COR-L47 (cell line): ENCODE measurements at places on chromosomes 7 and 10.
A peak's percentile ranks its signal among the peaks of the same experiment; 100 is the strongest.

DNA sequence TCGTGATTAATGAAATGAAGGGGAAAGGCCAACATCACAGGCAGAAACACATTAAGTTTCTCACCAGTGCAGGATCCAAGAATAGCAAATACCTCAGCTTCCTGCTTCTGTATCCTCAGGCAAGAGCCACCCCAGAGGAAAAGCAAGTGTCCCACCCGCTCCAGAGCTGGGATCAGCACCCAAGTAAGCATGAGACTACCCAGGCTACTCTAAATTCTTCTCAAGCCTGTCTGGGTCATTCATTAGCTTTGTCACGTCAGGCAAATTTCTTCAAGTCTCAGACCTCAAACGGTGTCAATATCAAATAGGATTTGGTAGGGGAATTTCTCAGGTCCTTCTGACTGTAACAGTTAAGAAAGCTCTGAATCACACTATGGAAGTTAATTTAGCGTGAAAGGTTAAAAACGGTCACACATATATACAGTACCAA lies 59.0 kb downstream of the GNA12 start:
- no peak for DNase-seq

GRCh38 chr7:106270122-106270977 lies 14.4 kb downstream of the NAMPT start:
- no peak for DNase-seq

GRCh38 chr7:41612798-41613197 lies 90.1 kb downstream of the INHBA start:
- no peak for DNase-seq

DNA sequence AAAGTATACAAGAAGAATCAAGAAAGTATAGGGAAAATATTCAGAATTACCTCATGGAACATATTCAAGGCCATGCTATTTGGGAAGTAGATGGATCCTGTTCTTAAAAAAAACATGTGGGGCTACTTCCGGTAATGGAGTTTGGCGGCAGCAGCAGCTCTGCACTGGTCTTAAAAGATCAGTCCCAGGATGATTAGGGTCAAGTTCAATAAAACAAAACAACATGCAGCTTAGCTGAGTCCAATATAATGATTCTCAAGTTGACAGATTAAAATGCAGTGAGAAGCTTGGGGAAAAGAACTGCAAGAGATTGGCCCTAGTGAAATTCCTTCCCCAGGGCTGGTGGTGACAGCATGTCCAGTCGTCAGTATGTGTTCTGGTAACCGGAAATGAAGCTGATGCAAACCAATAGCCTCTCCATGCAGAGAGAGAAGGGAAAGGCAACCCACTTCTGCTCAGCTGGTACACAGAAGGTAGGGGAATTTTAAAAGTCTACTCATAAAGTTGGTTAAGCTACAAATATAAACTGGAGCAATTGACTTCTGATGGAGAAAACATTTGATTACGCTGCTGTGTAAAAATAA lies 305.1 kb upstream of the IMMP2L start:
- DNase-seq, result no peak

DNA sequence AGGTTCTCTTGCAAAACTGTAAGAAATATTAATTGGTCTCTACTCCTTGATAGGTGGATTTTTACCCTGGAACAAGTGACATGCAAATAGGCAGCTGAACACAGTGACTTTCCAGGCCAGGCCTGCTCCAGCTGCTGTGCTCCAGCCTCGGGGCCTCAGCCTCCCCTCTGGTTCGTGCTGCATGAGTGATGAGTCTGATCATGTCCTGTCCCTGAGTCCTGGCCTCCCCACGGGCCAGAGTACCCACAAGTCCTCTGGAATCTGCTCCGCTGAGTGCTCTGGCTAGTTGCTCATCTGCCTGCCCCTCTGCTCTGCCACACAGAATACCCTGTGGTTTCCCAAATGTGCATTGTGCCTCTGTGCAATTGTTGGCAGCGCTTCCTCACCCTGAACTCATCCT lies 80.1 kb upstream of the PDZD8 start:
- DNase-seq, result no peak

DNA sequence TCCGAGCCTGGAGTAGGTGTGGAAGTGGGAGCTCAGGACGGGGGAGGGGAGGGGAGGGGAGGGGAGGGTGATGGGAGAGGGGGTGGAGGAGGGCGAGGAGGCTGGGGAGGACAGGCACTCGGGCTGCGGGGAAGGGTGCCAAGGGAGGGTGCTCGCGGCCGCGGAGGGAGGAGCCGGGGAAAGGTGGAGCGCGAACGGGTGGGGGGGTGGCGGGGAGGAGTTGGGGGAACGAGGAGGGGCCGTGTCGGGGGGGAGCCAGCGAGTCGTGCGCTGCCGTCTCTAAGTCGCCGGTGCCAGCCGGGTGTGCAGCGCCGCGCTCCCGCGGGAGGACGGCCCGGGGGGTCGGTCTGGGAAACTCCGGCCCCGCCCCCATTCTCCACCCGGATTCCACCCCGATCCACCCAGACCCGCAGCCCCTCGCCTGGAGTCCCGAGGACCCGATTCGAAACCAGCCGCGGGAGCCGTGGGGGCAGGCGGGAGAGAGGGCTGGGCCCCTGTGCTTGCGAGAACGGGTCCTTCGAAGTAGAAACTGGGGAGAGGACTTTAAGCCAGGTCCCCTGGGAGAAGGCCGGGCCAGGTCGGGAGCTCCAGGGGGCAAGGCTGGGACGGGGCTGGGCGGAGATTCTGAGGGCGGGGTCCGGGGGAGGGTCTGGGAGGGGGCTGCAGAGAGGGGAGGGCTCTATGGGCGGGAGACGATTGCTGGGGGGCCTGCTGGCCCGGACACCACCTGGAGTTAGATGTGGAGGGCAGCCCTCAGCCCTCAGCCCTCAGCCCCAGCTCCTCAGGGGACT lies at the start of gene ZNF467:
Gene ZNF467 (minus strand): TSS at position 143 of the 791 bp plus-strand sequence. CDS start 2,556 bp downstream, outside the sequence.
- peak; percentile 45 for DNase-seq

DNA sequence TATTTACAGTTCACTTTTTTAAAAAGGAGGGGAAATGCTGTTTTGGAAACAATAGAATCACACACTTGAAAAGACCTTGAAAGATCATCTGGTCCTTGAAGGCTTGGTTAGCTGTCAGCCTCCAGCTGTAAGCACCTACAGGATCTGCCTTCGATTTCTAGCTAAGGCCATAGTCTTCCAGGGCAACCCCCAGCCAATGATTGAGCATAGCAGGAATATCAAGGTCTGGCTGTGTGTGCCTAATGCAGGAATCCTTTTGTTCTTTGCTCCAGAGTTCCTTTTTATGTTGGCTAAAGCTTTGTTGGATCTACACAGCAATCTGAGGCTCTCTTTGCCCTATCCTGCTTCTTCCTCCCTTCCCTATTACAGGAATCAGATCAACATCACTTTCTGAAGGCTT lies 5.2 kb upstream of the YAE1 start:
- DNase-seq, result no peak

- DNase-seq, result no peak
Observed at GRCh38 chr10:98556061-98556460, 109.3 kb upstream of the HPS1 start.
